ENCODE measurements at places on chromosomes 3 and 15. TPM values are rescaled to one million over a fixed set of nuclear protein-coding genes. Genes with fewer than 3 reads are reported as not detected.

CCDC13 gene
- 2.6 TPM for polyA plus RNA-seq

DUOX2 gene
- polyA plus RNA-seq, result 0.05 TPM

GOLGA6L10 gene
- polyA plus RNA-seq, result 14.6 TPM

ADCY5 gene
- 12.7 TPM for polyA plus RNA-seq

MCTP2 gene
- 20.7 TPM for polyA plus RNA-seq

MON1A gene
- polyA plus RNA-seq, result 9.7 TPM

TMEM266 gene
- polyA plus RNA-seq, result 15.1 TPM

TTC14 gene
- 112 TPM for polyA plus RNA-seq

IQSEC1 gene
- polyA plus RNA-seq, result 27.0 TPM

SCN5A gene
- polyA plus RNA-seq, result 1.1 TPM

RARB gene
- polyA plus RNA-seq, result 44.0 TPM

FAM107A gene
- 4.9 TPM for polyA plus RNA-seq

FOXB1 gene
- polyA plus RNA-seq, result 0.08 TPM

TUSC7 gene
- polyA plus RNA-seq, result 0.11 TPM

CPEB1 gene
- polyA plus RNA-seq, result 3.1 TPM

GPR27 gene
- 10.1 TPM for polyA plus RNA-seq

CMTM8 gene
- polyA plus RNA-seq, result 10.0 TPM

DCUN1D1 gene
- polyA plus RNA-seq, result 62.7 TPM

VIPR1 gene
- polyA plus RNA-seq, result 1.5 TPM

TUBGCP5 gene
- 23.7 TPM for polyA plus RNA-seq

RHOV gene
- 1.6 TPM for polyA plus RNA-seq

ZMYND10 gene
- polyA plus RNA-seq, result 3.1 TPM

ANKUB1 gene
- polyA plus RNA-seq, result 0.17 TPM
